ENCODE measurements at places on chromosomes 5 and 9. TPM values are rescaled to one million over a fixed set of nuclear protein-coding genes. Genes with fewer than 3 reads are reported as not detected.

DNA sequence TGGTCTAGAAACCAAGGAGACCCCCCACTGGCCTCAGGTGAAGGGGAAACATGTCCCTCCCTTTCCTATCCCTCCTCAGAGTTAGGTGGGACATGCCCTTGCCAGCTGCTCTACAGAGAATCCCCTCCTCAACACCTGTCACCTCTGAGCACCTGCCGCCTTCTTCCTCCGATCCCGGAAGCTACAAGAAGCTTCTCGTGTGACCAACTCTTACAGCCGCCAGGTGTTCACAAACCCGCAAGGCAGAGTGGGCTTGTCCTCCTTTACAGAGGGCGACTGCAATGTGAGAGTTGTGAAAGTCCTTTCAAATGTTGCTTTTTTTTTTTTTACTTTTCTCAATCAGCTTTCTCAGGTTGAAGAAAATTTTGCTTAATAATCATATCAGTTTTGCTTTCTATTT is 3.7 kb upstream of the ICE1 start:
- H3K4me3 ChIP-seq, result no peak overlapping the region
- H3K27me3 ChIP-seq, result no peaks in the 10 kb centered on the region
- no peaks in the 10 kb centered on the region for H3K36me3 ChIP-seq

- no peak overlapping the region for H3K27ac ChIP-seq
- no peaks in the 10 kb centered on the region for H3K4me1 ChIP-seq
- H3K27me3 ChIP-seq, result no peaks in the 10 kb centered on the region
- no peaks in the 10 kb centered on the region for H3K36me3 ChIP-seq
- no peak overlapping the region for H3K4me3 ChIP-seq
Measured at GRCh38 chr5:114101153-114101552, 260.7 kb upstream of the KCNN2 start.

- peak; percentile 62 for DNase-seq
- H3K4me3 ChIP-seq, result no peak overlapping the region
- H3K4me1 ChIP-seq, result no peaks in the 10 kb centered on the region
- no peaks in the 10 kb centered on the region for H3K27me3 ChIP-seq
- no peak overlapping the region for H3K27ac ChIP-seq
- no peaks in the 10 kb centered on the region for H3K36me3 ChIP-seq
Measured at GRCh38 chr5:11182441-11183080, 421.5 kb upstream of the DAP start.

DNA sequence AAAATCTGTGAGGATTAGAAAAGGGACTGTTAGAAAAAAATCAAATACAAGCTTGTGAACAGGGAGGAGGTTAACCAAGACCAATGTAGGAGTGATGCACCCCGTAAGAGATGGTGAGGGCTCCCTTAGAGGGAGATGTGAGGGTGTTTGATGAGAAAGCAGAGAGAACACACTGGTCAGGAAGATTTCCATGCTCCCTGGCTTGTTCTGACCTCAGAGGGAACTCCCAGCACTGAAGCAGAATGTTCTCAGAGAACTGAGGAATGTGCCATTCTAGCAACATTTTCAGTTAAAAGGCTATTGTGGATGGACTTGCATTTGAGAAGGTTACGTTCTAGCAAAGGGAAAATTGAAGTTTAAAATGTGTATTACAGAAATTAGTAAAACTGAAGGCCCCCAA is 110.6 kb downstream of the HTR4 start:
- no peaks in the 10 kb centered on the region for H3K36me3 ChIP-seq
- DNase-seq, result no peak
- H3K4me1 ChIP-seq, result no peaks in the 10 kb centered on the region
- H3K27ac ChIP-seq, result no peak overlapping the region
- H3K27me3 ChIP-seq, result no peaks in the 10 kb centered on the region

DNA sequence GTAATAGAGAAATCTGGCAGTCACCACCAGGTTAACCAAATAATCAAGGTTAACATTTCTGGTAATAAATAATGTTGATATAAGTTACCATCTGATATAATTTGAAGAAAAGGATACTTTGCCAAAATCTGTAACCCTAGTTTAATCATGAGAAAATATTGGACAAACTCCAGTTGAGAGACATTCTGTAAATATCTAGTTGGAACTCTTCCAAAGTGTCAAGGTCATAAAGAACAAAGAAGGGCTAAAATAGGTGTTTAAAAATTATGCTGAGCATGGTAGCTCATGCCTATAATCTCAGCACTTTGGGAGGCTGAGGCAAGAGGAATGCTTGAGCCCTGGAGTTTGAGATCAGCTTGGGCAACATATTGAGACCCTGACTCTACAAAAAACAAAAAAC is 253.3 kb downstream of the MRPS30 start:
- H3K4me1 ChIP-seq, result peaks cover 3% of the 10 kb centered on the region
- H3K27me3 ChIP-seq, result no peaks in the 10 kb centered on the region
- H3K4me3 ChIP-seq, result no peak overlapping the region
- no peak for DNase-seq
- H3K36me3 ChIP-seq, result no peaks in the 10 kb centered on the region

DNA sequence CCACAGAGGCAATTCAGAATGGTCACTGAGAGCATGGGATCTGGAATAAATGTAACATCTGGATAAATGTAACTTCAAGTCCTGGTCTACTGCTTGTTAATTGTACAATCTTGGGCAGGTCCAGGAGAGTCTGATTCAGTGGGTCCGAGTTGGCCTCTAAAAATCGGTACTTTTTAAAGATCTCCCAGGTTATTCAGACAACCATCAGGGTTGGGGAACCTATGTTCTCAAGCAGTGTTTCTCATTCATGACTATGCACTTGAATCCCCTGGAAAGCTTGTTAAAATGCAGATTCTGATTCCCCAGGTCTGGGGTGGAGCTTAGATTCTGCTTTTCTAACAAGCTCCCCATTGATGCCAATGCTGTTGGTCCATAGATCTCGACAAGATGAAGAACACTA is 14.8 kb downstream of the ANXA1 start:
- peaks cover 8% of the 10 kb centered on the region for H3K4me1 ChIP-seq
- H3K36me3 ChIP-seq, result no peaks in the 10 kb centered on the region
- H3K27me3 ChIP-seq, result no peaks in the 10 kb centered on the region
- no peak overlapping the region for H3K4me3 ChIP-seq
- H3K27ac ChIP-seq, result no peak overlapping the region

DNA sequence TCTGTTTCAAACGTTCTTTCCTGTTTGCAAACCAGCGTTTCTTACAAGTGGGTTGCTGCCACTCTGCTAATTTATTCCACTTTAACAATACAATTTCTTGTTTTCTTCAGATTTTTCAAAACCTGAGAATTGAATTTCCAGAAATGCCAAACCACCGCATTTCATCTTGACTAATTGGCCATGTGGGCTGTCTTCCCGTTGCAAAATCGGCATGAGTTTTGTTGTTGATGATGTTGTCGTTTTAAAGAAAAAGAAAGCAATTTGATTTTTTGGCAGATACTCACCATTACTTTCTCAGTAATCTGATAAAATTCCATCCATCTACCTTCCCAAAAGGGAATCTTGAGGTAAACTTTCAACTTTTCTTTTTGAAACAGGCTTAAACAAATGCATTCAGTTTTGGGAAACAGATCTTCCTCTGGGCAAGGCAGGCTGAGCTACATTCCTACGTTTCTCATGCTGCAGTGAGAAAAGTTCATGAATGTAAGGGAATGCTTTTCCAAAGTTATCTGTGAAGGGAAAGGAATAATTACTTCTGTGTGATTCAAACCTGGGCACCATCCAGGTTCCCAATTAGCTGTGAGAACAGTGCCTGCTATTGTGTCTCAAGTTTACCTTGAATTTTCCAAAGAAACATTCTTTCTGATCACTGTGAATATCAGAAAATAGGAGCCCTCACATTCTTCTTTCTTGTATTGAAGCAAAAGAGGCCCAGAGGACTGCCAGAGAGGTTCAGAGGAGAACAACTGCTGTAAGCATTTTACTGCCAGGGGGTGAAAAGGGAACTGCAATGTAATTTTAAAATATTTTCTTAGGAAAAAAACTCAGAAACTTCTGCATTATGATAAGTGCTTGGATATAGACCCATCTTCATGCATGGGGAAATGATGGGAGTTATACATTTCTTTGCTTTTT is 100.7 kb upstream of the TUT7 start:
- no peak overlapping the region for H3K27ac ChIP-seq
- no peak overlapping the region for H3K4me3 ChIP-seq
- peaks cover 16% of the 10 kb centered on the region for H3K4me1 ChIP-seq
- no peak for DNase-seq
- H3K27me3 ChIP-seq, result no peaks in the 10 kb centered on the region
- H3K36me3 ChIP-seq, result no peaks in the 10 kb centered on the region

GRCh38 chr9:133581011-133581410 is 28.2 kb downstream of the FAM163B start:
- no peaks in the 10 kb centered on the region for H3K36me3 ChIP-seq
- no peak for DNase-seq
- peaks cover 42% of the 10 kb centered on the region for H3K4me1 ChIP-seq
- H3K27me3 ChIP-seq, result no peaks in the 10 kb centered on the region
- no peak overlapping the region for H3K27ac ChIP-seq

- no peak overlapping the region for H3K4me3 ChIP-seq
- peaks cover 24% of the 10 kb centered on the region for H3K4me1 ChIP-seq
- no peak overlapping the region for H3K27ac ChIP-seq
- DNase-seq, result no peak
Measured at GRCh38 chr5:83377131-83377865, 94.2 kb upstream of the VCAN start.

GRCh38 chr5:85931220-85931619 is 686.5 kb upstream of the COX7C start:
- no peak for DNase-seq
- H3K4me3 ChIP-seq, result no peak overlapping the region
- H3K4me1 ChIP-seq, result no peaks in the 10 kb centered on the region
- H3K36me3 ChIP-seq, result no peaks in the 10 kb centered on the region
- no peaks in the 10 kb centered on the region for H3K27me3 ChIP-seq

Gene ALDH1A1
- not detected for total RNA-seq

Gene PHF24
- 1.8 TPM for total RNA-seq

Gene RLN1
- 1.5 TPM for total RNA-seq

Gene ARID3C
- 5.3 TPM for total RNA-seq

Gene CD74
- 9.8 TPM for total RNA-seq

Gene FGF18
- total RNA-seq, result 0.22 TPM

Gene IFNK
- total RNA-seq, result not detected

Gene PCDHGB1
- total RNA-seq, result 4.3 TPM

Measured in neural progenitor cell (in vitro differentiated cells).